Smooth muscle cell of the umbilical artery (primary cell): ENCODE measurements at places on chromosomes 5 and 9. TPM values are rescaled to one million over a fixed set of nuclear protein-coding genes. Genes with fewer than 3 reads are reported as not detected.

Gene CCL21
- total RNA-seq = not detected in 2 replicates

Gene PPP2R2B
- total RNA-seq = 0.18 TPM in 1 of 2 replicates, not detected in the other

Gene EGFL7
- total RNA-seq = 22.7 and 33.6 TPM in 2 replicates

Gene TMEM252
- not detected in 2 replicates for total RNA-seq

Gene CD274
- 2.7 and 22.5 TPM in 2 replicates for total RNA-seq

Gene DMRT3
- not detected in 2 replicates for total RNA-seq

Gene CCL19
- total RNA-seq = not detected in 2 replicates

Gene LHX6
- not detected in 2 replicates for total RNA-seq

Gene PCDHGA10
- total RNA-seq = 6.8 and 8.6 TPM in 2 replicates

Gene CA9
- total RNA-seq = 3.6 and 8.1 TPM in 2 replicates

Gene AHRR
- 4.6 and 10.7 TPM in 2 replicates for total RNA-seq

Gene SCGB3A2
- total RNA-seq = not detected in 2 replicates

Gene SLC22A4
- 3.8 and 4.8 TPM in 2 replicates for total RNA-seq

Gene IL5
- not detected in 2 replicates for total RNA-seq

Gene CD14
- total RNA-seq = 0.55 and 0.59 TPM in 2 replicates

Gene AIF1L
- total RNA-seq = 0.09 and 0.30 TPM in 2 replicates

Gene TRIM14
- total RNA-seq = 3.0 and 8.0 TPM in 2 replicates

Gene PBX3
- 23.8 and 37.6 TPM in 2 replicates for total RNA-seq

Gene TMOD1
- not detected in 2 replicates for total RNA-seq

Gene COL15A1
- total RNA-seq = 19.0 and 49.9 TPM in 2 replicates

Gene NUTM2G
- total RNA-seq = not detected in 2 replicates

Gene SLC28A3
- 0.59 and 1.0 TPM in 2 replicates for total RNA-seq

Gene CCDC152
- 0.30 and 1.6 TPM in 2 replicates for total RNA-seq

Gene PNPLA7
- 0.59 and 2.3 TPM in 2 replicates for total RNA-seq

Gene SLC6A7
- not detected in 2 replicates for total RNA-seq

Gene CACNA1B
- under 0.01 and 0.09 TPM in 2 replicates for total RNA-seq

Gene RFX3
- total RNA-seq = 3.9 and 6.1 TPM in 2 replicates

Gene RGS14
- 3.9 and 4.2 TPM in 2 replicates for total RNA-seq

Gene INSYN2B
- total RNA-seq = 8.3 and 8.6 TPM in 2 replicates

Gene NRARP
- total RNA-seq = 0.18 and 0.30 TPM in 2 replicates

Gene PCA3
- total RNA-seq = not detected in 2 replicates

Gene SPINK4
- not detected in 2 replicates for total RNA-seq

Gene FSTL4
- total RNA-seq = not detected in 2 replicates

Gene N4BP3
- total RNA-seq = under 0.01 and 0.46 TPM in 2 replicates

Gene NKD2
- 0.59 TPM in 1 of 2 replicates, not detected in the other for total RNA-seq

Gene SCGB3A1
- not detected in 2 replicates for total RNA-seq

Gene FOXE1
- not detected in 2 replicates for total RNA-seq

Gene ANKRD18A
- total RNA-seq = not detected in 2 replicates
